ENCODE measurements at places on chromosomes 3 and 15.
A peak's percentile ranks its signal among the peaks of the same experiment; 100 is the strongest.

DNA sequence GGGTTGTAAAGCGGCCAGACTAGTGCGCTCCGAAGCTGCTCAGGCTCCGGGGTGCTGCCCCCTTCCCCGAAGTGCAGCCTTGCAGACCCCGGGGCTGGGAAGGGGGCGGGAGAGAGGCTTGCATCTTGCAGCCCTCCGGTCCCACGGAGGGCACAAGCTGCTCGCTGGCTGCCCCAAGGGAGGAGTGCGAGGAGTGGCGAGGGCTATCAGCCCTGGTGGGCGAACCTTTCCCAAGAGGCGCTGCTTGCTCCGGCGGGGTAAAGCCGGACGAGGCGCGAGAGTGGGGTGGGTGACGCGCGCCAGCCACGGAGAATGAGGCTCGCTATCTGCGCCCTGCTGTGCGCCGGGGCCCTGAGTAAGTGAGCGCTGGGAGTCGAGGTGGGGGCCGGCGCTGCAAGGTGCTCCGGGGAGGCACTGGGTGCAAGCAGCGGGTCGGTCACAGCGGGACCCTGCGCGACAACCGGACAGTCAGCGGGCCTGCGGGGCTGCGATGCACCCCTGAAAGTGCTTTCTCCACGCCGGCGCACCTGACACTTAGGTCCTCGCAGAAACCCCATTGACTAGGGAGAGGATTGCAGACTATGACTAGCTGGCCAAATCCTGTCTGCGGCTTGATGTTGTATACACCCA lies 12.7 kb upstream of the TOPBP1 start:
- no peak for DNase-seq

GRCh38 chr3:123535580-123535979 lies 49.3 kb downstream of the HACD2 start:
- DNase-seq = no peak

- DNase-seq = no peak
Observed at GRCh38 chr3:49591615-49592014, 37.3 kb downstream of the BSN start.

- no peak for DNase-seq
Observed at GRCh38 chr15:70478251-70478990, 284.9 kb downstream of the UACA start.

DNA sequence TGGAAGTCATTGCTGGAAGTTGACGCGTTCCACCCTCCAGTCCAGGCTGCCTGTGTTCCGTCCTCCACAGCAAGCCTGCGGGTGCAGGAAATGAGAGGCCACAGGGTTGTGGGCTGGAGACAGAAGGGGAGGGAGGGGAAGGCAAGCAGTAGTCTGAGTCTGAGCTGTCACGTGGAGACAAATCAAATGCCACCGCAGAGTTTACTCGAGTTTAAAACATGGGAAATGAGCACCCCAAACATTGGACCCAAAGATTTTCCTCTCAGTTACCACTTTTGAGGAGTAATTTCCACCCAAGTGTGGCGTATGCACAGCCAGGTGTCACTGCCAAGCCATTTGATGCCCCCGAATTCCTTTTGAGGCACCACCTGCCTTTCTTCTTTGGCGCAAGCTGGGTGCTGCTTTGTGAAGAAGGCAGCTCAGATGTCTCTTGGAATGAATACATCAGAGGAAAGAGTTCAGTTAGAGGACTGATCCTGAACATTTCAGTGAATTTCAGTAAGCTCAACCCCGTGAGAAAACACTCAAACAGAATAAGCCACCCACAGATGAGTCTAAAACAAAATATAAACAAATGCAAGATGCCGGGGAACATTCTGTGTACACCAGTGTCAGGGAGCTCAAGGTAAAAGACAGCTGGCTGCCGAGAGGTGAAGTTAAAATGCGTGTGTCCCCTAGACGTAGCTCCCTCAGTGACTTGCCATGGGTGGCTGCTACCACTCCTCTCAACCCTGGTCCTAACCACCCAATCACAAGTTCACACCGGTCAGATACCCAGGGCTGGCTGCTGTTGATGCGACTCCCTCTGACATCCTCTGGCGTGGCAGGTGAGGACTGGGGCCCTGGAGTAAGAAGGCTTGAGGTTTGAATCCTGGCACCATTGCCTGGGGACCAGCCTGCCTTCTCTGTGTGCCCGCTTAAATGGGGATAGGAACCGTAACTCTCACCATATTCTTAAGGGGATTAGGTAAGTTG lies 203.8 kb downstream of the UACA start:
- DNase-seq = no peak

GRCh38 chr3:175989161-175989560 lies 1130.0 kb downstream of the NAALADL2 start:
- no peak for DNase-seq

- no peak for DNase-seq
Observed at GRCh38 chr15:39878406-39878785, 41.7 kb downstream of the GPR176 start.

DNA sequence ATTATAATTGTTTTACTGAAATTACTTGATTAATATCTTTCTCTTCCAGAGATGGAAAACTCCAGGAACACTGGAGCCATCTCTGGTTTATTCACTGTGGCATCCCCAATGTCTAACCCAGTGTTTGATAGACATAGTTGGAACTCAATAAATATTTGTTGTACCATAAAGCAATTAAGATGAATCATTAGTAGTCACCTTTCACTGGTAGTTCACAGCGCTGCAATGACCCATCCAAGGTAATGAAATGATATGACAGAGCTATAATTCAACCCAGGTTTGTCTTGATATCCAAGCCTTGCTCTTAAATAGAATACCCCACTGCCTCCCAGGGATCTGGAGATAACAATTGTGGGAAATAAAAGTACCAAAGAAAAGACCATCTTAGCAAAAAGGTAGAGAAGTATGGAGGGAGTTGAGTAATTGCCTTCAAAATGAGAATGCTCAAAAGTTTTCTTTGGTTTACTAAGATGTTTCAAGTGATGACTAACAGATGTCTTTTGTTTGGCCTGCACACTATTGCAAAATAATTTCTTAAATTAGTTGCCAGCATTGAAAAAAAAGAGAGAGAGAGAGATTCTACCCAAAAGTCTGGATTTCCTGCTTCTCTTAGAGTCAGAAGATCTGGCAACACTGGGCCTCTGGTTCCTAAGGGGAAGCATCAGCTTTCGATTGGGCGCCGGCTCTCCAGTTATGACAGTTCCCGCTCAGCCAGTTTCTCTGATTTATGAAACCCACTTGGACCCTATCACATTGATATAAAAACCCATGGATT lies 348.5 kb downstream of the ERC2 start:
- no peak for DNase-seq

DNA sequence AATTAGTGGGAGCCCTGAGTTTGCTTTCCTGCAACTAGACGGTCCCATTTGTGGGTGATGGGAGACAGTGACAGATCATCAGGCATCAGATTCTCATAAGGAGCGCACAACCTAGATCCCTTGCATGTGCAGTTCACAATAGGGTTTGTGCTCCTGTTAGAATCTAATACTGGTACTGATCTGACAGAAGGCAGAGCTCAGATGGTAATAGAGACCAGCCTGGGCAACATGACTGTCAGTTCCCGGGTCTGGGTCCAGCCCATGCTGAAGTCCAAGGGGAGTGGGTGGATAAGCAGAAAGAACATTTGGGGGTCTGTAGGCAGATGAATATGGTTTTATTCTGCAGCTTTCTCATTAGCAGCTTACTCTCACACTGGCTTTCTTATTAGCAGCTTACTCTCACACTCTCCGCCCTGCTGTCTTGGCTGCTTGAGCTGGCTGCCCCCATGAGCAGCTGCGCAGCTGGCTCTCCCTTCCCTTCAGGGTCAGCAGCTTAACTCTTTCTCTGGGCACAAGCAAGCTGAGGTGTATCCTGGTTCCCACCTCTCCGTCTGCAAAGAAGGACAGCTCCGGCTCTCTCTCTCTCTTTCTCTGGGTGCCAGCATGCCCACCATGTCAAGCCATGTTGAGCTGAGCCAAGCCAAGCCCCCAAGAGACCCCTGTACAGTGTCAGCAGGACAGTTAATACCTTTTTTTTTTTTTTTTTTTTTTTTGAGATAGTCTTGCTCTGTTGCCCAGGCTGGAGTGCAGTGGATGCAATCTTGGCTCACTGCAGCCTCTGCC lies 46.5 kb downstream of the KLHDC8B start:
- no peak for DNase-seq

DNA sequence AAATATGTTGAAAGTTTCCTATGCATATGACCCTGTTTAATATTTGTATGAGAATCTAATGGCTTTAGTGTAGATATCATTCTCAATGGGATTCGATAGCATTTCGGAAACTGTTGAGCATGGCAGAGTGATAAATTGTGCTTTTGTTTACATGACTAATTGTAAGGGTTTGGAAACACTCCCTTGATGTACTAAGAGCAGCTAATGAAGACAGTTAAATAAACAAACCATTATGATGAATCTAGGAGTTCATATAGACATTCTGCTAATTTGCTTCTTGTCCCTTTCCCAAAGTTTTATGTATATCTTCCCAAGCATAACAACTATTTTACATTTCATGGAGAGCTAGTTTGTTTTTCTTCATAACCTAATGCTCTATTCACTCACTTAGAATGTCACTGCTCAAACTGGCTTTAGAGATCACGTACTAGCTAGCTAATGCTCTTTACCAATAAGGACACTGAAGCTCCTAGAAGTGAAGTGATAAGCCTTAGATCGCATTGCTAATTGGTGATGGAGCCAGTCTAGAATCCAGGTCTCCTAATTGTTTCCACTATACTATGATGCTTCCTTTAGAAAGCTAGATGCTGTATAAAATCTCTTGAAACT lies 140.8 kb downstream of the TP63 start:
- no peak for DNase-seq

GRCh38 chr3:114242947-114243346 lies 5.6 kb upstream of the ZNF80 start:
- DNase-seq = no peak

DNA sequence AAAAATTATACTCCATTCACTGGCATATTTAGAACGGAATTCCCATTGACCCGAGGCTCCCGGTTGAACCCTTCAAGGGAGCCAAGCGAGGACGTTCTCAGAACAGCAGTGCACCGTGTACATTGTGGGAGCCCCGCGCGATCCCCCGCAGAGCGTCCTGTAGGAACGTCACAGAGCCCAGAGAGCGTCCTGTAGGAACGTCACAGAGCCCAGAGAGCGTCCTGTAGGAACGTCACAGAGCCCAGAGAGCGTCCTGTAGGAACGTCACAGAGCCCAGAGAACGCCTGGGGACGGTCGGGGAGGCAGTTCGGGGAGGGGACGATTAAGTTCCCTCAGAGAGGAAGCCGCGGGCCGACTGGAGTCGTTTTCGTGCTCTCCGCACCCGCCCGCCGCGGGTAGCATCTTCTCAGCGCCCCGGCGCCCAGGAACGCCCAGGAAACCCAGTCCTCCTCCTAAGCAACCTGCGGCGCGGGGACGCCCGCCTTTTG lies 506 bp upstream of the ATP1B3 start:
- DNase-seq = no peak

- DNase-seq = peak; percentile 49
Observed at GRCh38 chr15:69225355-69226022, 65.1 kb downstream of the GLCE start.

DNA sequence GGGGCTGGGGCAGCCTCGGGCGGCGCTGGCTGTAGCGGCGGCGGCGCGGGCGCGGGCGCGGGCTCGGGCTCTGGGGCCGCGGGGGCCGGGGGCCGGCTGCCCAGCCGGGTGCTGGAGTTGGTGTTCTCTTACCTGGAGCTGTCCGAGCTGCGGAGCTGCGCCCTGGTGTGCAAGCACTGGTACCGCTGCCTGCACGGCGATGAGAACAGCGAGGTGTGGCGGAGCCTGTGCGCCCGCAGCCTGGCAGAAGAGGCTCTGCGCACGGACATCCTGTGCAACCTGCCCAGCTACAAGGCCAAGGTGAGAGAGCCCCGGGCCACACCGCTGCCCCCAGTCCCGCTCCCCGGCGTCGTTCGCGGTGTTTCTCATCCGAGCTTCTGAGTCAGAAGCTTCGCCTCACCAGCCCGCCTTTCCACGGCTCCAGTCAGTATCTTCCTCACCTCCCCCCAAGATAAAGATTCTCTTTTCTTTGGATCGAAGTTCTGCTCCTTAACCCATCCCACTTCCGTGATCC lies 600 bp downstream of the FBXO45 start:
- peak; percentile 12 for DNase-seq

DNA sequence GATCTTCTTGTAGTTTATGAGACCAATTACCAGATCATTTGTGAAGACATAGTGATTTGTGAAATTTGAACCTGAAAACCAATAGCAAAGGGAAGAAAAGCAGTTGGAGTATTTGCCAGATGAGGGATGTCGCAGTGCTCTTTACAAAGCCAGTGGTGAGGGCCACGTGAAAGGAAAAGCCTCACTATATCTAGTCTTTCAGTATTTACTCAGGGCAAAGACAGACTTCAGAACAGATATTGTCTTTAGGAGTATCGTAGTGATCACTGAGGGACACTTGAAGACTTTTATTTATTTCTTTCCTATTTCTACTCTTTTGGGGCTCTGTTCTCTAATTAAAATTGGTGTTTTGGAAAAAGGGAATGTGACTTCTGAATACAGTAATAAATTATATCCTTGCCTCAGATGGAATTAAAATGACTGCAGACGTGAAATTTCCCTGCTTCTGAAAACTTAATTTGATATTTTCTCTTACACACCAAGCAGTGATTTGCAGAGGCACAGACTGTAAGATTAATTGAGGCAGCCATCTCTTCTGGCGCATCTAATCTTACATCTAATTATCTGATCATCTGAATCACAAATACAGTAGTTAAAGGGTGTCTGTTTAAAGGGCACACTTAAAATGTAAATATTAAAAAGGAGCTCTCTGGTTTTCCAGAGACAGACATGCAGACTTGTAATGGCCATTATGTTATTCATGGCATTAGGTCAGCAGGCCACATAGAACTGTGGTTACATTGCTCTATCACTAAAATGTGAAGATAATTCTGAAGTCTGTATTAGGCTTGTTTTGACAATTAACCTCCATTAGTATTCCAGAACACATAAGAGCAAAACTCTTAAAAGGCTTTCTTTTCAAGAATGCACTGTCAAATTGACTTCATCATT lies 193.0 kb upstream of the GOLIM4 start:
- no peak for DNase-seq

DNA sequence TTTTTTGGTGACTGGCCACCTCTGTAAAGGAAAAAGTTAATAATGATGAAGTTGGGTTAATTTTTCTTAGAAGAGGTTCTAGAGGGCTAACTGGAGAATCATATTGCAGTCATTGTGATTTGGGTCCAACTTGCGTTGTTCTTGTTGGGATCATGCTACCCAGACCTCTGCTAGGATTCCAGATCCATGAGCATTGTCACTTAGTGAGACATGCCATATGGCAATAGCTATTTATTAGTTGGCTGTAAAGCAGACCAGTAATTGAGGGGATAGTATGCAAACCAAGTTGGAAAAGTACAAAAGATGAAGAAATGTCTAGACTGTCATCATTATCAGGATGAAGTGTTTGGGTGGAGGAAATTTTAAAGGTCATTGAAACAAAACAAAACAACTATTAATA lies 30.7 kb upstream of the P2RY12 start:
- DNase-seq = no peak
